Stimulated activated CD4-positive, alpha-beta T cell treated with anti-CD3 and anti-CD28 coated beads, Interleukin-4, amount 100 ng/mL, for 1 hour (primary cell): ENCODE measurements at places on chromosomes 11 and 22.

- no peak for DNase-seq
Measured at GRCh38 chr22:32911503-32911902, 110.0 kb downstream of the TIMP3 start.

- DNase-seq = no peak
Measured at GRCh38 chr22:29700900-29701154, 19.0 kb upstream of the CABP7 start.

GRCh38 chr11:72546866-72547265 is 112.5 kb upstream of the CLPB start:
- DNase-seq = no peak

GRCh38 chr22:41976070-41976901 is 7.0 kb downstream of the SEPTIN3 start:
- DNase-seq = peak; percentile 52

DNA sequence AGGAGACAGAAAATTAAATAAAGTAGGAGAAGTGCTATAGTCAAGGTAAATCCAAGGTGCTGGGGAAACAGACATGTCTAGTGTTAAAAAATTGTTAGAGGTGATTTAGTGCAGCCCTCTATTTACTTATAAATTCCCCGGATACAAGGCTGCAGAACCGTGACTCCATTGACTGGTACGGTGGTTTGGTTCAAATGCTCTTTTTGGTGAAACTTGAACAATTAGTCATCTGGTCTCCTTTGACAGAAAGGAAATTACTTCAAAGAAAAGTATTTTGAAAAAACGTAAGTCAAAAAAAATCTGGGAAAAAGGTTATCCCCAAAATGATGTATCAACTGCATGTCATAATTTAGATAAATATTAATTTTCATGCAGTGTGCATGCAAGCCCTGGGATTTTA is 399.2 kb downstream of the CNTN5 start:
- no peak for DNase-seq

GRCh38 chr11:2779981-2780849 is 80.4 kb upstream of the KCNQ1OT1 start:
- DNase-seq = peak; percentile 0

DNA sequence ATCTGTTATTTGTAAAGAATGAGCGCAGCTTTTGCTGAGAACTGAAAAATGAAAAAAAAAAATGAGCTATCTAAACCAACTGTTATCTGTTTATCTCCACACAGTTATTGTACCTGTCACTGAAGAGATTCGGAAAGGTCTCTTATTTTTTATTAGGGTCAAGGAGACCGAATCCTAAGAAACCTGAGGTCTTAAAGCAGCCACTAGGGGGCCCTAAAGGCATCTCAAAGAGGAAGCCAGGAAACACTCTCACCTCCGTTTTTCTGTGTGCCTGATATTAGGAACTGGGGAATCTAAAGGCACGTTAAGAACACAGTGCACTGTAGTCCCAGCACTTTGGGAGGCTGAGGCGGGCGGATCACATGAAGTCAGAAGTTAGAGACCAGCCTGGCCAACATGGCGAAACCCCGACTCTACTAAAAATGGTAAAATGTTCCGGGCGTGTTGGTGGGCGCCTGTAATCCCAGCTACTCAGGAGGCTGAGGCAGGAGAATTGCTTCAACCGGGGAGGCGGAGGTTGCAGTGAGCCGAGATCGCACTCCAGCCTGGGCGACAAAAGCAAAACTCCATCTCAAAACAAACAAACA is 3.5 kb upstream of the LARGE1 start:
- no peak for DNase-seq

DNA sequence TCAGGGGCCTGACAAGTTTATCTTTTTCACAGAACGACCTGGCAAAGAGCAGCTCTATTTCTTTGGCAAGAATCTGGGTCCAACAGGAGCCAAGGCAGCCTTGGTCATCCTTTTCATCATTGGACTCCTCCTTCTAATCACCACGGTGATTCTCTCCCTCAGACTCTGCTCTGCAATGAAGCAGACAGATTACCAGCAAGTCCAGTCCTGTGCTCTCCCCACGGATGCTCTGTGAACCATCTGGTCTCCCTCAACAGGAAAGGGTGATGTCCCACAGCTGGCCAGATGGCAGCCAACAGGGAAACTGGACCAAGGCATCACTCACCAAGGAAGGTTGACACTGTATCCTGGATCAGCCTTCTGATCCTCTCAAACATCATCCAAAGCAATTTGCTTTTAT is 17.0 kb upstream of the PANX1 start:
- DNase-seq = no peak

GRCh38 chr22:37166675-37167066 is 17.0 kb upstream of the IL2RB start:
- peak; percentile 88 for DNase-seq

DNA sequence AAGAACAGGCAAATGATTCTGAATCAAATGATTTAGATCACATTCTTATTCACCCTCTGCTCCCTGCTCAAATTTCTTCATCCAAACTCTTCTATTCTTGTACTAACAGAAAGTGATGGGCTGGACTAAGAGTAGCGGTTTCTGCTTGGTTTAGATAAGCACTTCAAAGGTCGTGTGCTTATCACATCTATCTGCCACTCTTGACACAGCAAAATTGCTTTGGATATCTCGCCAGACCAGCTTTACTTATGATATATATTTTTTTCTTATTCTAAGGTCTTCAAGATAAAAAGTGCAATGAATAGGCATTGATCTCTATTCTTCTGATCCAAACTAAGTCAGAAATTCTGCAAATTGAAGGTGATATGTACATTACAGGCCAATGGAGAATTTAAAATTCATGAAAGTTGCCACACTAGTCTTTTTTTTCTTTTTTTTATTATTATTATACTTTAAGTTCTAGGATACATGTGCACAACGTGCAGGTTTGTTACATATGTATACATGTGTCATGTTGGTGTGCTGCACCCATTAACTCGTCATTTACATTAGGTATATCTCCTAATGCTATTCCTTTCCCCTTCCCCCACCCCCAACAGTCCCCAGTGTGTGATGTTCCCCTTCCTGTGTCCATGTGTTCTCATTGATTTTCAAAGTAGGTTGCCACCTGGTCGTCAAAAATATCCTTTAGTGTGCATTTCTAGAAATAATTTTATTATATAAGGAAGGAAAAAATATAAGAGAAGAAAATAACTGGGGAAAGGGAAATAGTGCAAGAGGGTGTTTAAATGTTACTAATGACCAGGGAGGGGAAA is 1941.0 kb upstream of the RAG2 start:
- DNase-seq = no peak

DNA sequence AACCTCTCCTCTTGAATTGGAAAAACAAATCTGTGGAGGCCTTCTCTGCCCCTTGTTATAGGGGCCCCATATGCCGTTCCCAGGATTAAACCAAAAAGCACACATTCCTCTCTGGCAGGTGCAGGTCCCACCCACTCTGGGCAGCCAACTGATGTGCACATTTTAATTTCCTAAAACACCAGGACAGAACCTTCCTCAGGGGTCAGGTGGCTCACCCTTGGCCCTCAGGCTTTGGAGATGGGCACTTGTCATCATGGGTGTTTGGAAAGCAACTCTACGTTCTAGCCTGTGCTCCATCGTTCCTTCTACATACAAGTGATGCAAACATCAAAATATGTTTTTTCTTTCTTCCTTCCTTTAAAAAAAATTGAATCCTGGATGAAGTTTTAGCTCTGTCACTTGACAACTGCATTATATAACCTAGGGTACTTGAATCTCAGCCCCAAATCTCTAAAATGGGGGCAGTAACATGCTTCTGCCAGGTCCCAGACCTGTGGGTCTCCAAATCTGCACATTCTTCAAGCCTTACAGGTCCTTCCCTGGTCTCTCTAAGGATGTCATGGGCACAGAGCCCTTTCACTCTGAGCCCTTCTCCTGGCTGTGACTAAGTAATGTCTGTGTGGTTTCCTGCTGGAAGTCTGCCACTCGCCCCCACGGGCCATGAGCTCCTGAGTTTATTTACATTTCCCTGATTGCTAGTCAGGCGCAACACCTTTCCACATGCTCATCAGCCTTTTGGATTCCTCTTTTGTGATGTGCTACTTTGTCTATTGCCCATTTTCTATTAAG is 43.8 kb downstream of the KCNQ1OT1 start:
- DNase-seq = no peak

DNA sequence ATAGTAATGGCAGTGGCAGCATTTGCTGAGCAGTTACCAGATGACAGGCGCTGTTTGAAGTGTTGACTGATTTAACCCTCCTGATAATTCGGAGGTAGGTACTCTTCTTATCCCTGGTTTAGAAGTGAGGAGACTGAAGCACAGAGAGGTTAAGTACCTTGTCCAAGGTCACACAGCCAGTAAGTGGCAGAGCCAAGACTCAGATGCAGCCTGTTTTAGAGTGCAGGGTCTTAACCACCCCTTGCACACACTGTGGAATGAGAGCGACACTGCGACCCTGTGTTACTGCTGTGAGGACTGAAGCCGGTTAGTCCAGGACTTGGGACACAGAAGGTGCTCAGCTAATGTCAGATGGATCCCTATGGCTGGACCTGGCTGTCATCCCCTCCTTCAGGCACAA is 34.7 kb downstream of the DAGLA start:
- DNase-seq = no peak

GRCh38 chr22:19608003-19608690 is 83.9 kb upstream of the CLDN5 start:
- no peak for DNase-seq

GRCh38 chr11:120337355-120338106 is 1.3 kb downstream of the ARHGEF12 start:
- no peak for DNase-seq

DNA sequence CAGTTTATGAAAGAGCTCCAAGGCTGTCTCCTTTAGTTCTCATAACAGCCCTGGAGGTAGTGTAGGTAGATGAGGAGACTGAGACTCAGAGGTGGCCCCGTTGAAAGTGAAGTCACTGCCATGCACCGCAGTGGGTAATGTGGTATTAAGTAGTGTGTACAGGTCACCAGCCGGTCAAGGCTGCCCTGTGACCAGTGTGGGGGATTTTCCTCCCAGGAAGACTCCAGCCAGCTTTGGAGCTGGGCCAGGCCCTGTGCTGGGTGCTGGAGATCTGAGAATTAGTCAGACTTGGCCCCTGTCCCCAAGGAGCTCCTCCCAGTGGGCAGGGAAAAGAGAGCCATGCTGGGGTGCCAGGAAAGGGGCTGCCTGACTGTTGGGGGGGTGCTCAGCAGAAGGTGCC is 5.3 kb downstream of the OMP start:
- no peak for DNase-seq

DNA sequence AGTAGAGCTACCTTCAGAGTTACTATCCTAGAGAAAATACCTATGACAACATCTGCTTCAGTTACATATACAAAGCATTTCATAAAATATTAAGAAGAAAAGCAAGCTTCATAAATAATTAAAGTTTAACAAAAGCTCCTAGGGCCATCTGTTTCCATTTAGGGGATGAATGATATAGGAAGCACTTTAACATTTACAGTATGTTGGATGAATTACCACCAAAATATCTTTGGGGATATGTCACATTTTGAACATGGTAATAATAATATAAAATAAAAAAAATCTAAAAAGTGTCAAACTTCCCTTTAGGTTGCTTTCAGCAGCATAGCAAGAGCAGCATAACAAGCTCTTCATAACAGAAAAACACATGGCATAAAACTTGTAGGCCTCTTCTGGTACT is 104.6 kb downstream of the ATG16L2 start:
- no peak for DNase-seq

GRCh38 chr11:2138068-2138430 is 1.1 kb downstream of the IGF2 start:
- DNase-seq = no peak

GRCh38 chr11:17846852-17847453 is 112.4 kb downstream of the KCNC1 start:
- no peak for DNase-seq

DNA sequence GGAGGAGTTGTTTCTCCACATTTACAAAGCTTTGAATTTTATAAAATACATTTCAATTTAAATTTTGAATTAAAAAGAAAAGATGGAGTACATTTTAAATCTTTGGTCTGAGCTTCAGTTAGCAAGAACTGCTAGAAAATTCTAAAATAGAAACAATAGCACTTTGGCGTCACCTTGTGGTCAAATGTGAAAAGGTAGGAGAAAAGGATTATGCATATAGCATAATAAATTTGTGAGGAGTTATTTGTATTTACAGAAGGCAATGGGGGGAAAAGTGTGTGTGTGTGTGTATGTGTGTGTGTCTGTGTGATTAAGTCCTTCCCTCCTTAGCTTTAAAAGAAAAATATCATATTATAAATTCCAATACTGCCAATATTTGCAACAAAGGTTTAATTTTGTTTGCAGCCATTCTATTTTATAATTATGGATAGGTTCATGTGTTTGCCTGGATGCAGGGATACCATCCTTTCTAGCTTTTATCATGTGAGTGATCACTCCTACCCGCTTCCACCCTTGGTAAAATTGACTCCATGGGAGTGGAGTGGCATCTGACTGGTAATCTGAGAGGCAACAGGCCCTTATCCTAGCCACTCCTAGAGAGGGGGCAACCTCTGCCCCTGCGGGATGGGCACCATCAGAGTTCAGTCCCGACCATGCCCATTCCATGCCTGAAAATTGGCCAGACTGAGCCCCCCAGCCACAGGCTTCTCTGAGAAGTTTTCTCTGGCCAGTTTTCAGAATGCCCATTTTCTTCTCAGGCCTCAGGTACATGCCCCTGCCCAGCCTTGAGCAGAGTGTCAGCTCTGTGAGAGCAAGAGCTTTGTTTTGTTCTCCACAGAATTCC is 13.6 kb upstream of the LGR4 start:
- DNase-seq = no peak

DNA sequence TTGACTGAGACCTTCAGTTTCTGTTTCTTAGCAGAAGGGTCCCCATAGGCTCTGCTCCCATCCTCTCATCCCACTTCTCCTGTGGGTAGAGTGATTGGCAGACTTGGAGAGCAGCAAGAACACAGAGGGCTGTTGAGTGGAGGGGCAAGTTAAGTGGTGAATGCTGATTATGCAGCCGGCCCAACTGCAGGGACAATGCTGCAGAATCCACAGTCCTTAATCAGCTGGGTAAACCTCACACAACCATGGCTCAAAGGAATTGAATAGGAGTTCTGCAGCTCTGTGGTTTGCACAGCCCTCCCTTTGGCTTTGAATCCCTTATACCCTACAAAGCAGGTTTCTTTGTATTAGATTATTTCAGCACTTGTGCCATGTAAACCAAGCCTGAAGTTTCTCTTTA is 161.1 kb downstream of the NAV2 start:
- no peak for DNase-seq

DNA sequence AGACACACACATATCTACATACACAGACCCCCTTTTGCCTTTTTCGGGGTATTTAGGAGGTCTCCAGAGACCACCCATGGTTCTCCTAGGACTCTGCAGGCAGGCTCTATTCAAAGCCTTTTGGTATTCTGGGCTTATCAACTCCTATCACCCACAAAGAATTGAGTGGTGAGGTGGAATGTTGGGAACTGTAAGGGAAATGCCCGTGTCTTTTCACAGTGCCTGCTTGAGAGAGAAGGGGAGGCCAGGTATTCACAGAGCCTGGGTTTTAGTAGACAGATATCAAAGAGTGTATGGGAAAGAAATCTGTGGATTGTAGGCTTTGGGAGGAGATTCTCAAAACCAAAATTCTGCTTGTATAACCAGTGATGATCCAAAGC is 44.0 kb upstream of the CSNK2A3 start:
- no peak for DNase-seq
